Stimulated activated CD4-positive, alpha-beta T cell treated with anti-CD3 and anti-CD28 coated beads, Interleukin-15, amount 100 ng/mL, for 48 hours (primary cell): ENCODE measurements at places on chromosomes 16 and 17.
A peak's percentile ranks its signal among the peaks of the same experiment; 100 is the strongest.

GRCh38 chr17:28500712-28501379, 5.3 kb upstream of the FOXN1 start:
- DNase-seq, result no peak

GRCh38 chr17:36943250-36944191, 5.2 kb upstream of the AATF start:
- no peak for DNase-seq

DNA sequence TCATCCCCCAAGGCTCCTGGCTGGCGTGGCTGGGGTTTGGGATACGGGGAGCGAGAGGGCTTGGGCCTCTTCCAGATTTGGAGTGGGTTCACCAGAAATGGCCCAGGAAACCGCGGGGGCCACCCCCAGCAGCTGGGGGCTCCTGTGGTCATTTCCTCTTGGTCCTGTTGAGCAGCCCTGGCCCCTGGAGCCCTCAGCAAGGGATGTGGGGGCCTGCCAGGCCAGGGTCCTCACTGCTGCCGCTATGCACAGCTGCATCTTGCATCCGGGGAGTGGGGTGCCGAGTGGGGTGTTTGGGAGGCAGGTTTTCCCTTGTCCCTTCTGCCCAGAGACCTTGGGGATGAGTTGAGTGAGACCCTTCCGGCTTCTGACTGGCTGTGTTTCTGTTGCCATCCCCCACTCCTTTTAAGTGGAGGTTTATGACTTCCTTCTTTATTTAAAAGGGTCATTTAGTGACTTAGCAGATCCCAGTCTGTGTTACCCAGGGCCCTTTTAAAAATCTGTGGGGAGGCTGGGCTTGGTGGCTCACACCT, 319.8 kb downstream of the SEC14L1 start:
- no peak for DNase-seq

DNA sequence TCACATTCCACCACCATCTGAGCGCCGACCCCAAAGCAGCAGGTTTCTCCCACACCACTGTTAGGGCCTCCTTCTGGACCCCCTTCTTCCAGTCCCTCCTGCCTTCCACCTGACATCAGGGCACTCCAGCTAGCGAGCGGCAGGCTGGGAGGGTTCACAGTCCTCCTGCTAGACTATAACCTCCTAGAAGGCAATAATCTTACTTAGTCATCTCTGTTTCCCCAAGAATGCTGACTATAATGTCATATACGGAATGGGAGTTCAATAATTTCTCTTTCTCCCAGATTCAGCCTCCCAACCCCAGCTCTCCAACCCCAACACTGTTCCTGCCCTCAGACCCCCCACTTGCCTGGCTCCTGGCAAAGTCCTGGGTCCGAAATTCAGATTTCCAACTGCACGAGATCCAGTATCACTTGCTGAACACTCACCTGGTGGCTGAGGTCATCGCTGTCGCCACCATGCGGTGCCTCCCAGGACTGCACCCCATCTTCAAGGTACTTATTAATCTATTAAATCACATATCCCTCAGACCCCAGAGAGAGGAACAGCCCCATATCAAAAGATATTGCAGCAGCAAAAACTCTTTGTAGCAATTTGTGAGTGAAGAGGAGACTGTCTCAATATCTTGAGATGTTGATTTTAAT, 5.6 kb downstream of the ALOX12 start:
- DNase-seq, result no peak

GRCh38 chr17:69269131-69269998, 40.7 kb upstream of the ABCA10 start:
- DNase-seq, result no peak

GRCh38 chr16:89043636-89044417, 49.8 kb upstream of the ACSF3 start:
- DNase-seq, result no peak

GRCh38 chr16:83305092-83305491, 502.7 kb upstream of the HSBP1 start:
- DNase-seq, result no peak

- no peak for DNase-seq
Measured at GRCh38 chr17:11608396-11608795, 10.1 kb downstream of the DNAH9 start.

DNA sequence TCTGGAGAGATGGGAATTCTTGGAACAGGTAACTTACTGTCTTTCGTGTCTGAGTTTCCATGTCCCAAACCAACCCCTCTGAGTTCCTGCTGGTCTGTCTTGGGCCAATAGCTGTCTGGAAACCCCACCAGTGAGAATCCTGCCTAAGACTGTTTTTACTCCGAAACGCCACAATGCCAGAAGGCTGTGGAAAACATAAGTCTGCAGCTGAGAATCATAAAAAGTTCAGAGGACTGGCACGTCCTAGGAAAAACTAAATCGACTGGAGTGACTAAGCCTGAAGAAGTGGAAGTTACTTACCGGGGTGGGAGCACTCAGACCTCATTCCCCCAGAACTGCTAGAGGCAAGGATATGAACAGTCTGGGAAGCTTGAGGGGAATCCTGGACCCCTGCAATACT, 13.3 kb downstream of the LRRC75A start:
- no peak for DNase-seq

DNA sequence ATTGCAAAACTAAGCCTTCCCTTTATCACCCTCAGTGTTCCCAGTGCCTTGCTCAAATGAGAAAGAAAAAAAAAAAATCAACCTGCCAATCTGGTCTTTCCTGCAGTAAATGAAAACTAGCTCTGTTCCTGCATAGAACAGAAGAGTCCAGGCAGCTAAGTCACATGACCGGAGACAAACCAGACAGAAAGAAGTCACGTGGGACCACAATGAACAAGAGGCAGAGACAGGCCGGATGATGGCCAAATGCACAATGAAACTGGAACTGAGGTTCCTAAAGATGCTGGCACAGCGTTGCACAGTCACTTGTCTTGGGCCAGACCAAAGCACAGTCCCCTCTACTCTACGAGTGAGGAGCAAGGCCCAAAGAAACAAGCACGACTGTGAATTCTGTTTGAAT, 172.5 kb downstream of the GRIN2A start:
- no peak for DNase-seq

- no peak for DNase-seq
Measured at GRCh38 chr16:6827267-6827666, 505.4 kb upstream of the RBFOX1 start.

DNA sequence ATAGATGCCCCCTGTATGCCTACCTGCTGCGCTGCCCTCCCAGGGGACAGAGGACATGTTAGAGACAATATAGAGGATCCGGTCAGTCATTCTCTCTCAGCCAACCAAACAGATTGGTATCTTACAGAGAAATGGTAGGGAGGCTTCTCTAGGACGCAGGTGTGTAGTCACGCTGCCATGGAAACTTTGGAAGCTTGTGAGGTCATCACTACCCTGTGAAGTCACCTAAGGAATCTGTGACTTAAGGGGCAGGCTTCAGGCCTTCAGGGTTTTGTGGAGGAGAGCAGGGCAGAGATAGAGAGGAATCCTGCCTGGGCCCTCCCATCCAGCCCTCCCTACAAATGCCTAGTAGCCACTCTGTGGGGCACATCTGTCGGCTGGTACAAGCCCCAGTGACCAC, at the start of gene DPEP2NB:
Gene DPEP2NB, minus strand, starts transcription at position 231 of the 400 bp plus-strand sequence. Its CDS starts 141 bp downstream, at position 90.
- no peak for DNase-seq

- no peak for DNase-seq
Measured at GRCh38 chr16:65489531-65490023, 367.7 kb upstream of the CDH11 start.

GRCh38 chr17:30318155-30318554, 15.7 kb downstream of the TMIGD1 start:
- no peak for DNase-seq

- no peak for DNase-seq
Measured at GRCh38 chr17:40541873-40542557, 23.3 kb downstream of the CCR7 start.

DNA sequence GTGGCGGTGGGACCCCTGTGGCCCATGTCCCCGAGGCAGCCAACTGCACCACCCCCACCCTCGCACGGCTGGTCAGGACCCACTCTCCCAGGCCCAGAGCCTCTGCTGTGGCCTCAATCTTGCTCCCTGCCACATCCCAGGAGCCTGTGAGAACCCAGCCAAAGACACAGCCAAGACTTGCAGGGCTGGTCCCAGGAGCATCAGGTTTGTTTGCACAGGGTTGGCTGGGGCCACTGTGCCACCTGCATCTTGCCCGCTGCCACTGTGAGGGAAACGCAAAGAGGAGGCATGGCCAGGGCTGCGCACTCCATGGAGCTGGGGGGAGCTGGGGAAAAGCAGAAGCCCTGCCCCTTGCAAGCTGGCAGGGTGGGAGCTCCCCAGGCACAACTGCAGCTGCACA, 92.5 kb downstream of the SSH2 start:
- DNase-seq, result no peak

GRCh38 chr17:79087428-79088143, 13.0 kb downstream of the ENGASE start:
- peak; percentile 34 for DNase-seq

- no peak for DNase-seq
Measured at GRCh38 chr16:65500919-65501318, 379.1 kb upstream of the CDH11 start.

- no peak for DNase-seq
Measured at GRCh38 chr16:72895951-72896350, 152.0 kb downstream of the ZFHX3 start.

DNA sequence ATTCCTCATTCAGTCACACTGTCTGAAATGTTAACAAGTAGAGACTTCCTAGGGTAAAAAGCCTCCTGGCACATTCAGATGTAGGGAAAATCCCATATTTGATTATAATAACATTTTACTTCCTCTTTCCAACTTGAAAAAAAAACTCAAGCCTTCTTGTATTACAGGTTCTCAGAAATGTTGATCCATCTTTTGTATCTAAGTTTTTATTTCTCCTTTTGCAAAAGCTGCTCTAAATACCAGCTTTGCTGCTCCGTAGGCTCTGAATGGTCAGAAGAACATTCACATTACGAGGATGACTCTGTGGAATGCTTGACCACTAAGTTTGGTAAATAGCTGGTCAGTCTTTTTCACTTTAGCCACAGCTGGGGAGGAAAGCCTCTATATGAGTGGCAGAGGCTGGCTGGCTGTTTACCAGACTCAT, 13.2 kb upstream of the HEATR6 start:
- DNase-seq, result no peak

GRCh38 chr16:35570946-35571345, 2111.5 kb downstream of the TP53TG3F start:
- DNase-seq, result no peak

DNA sequence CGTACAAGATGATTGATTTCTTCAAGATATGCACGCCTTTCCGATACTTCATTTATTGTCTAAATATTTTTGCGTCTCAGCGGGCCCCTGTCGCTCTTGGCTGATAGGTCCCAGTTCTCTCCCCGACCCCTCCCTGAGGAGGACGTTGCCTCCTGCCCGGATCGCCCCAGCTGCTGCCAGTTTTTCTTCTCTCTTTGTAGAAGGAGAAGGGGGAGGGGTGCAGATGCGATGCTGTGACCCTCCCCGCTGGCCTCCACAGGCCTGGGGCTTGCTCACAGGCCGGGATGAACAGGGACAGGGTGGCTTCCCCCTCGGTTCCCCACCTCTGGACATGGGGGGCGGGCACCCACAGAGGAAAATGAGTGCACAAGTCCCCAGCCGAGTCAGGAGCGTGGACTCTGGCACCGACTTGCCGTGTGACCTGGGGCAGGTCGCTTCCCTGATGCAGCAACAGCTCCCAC, 53.6 kb upstream of the ZC3H18 start:
- no peak for DNase-seq

GRCh38 chr17:11274106-11274505, 33.1 kb downstream of the SHISA6 start:
- no peak for DNase-seq

- DNase-seq, result no peak
Measured at GRCh38 chr16:30934827-30935557, 11.6 kb downstream of the FBXL19 start.

- DNase-seq, result no peak
Measured at GRCh38 chr16:73616166-73616753, 568.3 kb upstream of the ZFHX3 start.

DNA sequence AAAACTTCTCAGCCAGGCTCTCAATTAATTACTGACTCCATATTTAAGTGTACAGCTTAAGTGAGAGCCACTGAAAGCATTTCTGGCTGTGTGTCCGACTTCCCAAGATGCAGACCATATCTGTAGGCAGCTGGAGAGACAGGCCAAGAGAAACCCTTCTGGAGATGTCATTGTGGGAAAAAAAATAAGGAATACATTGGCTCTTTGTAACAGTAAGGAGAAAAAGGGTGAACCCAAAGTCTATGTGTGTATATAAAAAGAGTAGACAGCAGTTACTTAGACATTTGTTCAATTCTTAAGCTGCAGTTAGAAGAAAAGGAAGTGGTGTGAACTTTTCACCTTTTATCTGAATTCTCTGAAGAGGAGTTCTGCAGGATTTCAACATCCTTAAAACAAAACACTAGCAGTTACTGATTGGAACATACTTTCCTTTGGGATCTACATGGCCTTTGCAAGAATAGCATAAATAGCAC, 21.7 kb downstream of the FAM117A start:
- no peak for DNase-seq

- DNase-seq, result peak; percentile 41
Measured at GRCh38 chr17:20206068-20206467, 196.9 kb downstream of the SPECC1 start.

DNA sequence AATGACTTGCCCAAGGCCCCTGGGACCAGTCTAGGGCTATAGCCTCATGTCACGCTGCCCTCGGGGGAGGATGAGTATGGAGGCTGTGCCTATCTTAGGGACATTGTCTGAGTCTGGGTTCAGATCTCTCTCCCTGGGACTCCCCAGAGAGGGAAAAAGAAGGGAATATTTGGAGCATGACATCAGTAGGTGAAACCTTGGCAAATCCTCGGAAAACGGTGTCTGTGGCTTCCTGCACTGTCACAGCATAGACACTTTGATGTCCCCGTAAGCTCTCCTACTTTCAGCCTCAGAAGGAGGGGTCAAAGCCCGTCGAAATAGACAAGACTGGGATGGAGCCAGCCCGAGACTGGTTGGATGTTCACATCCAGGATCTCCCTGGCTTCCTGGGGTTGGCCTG, 11.3 kb downstream of the MEOX1 start:
- no peak for DNase-seq

GRCh38 chr16:81096715-81097208, 567 bp upstream of the GCSH start:
- no peak for DNase-seq

- DNase-seq, result no peak
Measured at GRCh38 chr16:57278494-57278893, 6.0 kb downstream of the PLLP start.

GRCh38 chr17:56830726-56831368, 2.9 kb downstream of the C17orf67 start:
- DNase-seq, result no peak

DNA sequence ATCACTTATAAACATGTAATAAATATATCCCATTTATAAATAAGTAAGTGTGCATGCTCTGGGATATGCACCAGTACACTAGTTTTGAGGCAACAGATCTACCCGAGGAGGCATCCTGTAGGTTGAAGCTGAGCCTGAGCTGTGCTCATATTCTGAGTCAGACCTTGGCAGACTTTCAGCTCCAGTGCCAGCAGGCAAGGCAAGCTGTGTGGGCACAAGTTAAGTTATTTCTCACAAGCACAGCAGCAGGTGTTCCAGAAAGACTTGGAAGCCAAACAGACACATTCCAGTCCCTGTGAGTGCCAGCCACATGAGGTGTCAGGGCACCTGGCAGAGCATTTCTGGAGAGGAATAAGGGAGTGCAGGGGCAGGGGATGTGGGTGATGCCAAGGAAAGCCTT, 1.3 kb upstream of the CLEC19A start:
- DNase-seq, result no peak

GRCh38 chr17:10398352-10398751, 23.4 kb downstream of the MYH8 start:
- DNase-seq, result no peak
